Tongue (tissue), 3 donors: ENCODE measurements at places on chromosomes 11 and 22.

DNA sequence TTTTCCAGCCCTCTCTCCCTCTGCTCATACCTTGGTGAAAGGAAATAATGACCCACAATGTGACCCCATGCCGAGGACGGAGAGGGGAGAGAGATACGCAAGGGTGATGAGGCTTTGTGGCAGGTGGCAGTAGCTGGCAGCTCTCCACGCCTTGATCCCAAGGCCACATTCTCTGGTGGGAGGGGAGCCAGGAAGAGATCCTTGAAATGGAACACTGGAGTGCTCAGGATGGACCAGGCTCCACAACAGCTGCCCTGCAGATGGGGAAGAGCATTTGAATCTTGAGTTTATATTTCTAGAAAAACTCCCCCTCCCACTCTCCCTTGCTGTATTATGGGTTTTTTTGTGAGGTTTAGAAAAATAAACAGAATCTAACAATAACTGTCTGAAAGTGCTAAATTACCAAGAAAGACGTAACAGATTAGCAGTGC is 61.6 kb upstream of the CDON start:
- peak; percentile 93 for DNase-seq

DNA sequence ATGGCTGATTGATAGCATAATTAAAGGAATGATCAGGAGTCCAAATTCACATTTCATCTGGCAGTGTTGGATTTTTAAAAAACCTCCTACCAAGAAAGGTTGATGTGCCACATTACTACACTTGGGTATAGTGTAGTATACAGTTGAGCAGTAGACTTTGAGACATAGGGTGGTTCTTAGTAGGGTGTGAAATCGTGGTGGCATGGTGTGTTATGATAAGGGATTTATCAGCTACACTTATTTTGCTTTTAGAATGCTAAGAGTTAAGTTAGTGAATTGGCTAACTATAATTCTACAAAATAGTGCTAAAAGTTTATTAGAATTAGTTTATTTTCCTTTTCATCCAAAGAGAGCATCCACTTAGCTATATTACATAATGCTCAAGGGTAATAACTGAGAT is 13.1 kb downstream of the TBCEL start:
- no peak for DNase-seq

DNA sequence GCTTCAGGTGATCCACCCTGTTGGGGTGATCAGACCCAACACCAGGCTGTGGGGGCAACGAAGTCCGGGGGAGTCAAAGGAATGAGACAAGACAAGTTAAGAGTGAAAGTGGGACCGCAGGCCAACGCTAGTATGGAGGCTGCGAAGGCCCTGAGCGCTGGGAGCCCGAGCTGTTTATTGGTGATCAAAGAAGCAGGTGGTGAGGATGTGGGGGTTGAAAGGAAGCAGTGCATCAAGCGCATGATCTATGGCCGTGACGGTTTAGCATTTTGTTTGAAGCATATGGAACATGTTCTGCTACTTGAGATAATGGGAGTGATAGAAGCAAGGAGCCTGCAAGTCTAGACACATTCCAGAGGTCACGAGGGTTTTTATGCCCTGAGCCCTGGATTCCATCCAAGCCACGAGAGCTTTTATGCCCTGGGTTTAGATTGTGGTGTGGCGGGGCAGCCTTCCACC is 49.5 kb downstream of the MCHR1 start:
- DNase-seq, result no peak

DNA sequence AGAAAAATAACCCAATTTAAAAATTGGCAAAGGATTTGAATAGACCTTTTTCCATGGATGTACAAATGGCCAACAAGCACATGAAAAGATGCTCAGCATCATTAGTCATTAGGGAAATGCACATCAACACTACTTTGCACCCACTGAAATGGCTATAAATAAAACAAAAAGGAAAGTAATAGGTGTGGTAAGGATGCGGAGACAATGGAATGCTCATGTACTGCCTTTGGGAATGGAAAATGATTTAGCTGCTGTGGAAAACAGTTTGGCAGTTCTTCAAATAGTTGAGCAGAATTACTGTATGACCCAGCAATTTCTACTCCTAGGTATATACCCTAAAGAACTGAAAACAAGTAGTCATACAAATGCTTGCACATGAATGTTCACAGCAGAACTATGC is 37.4 kb downstream of the LARGE2 start:
- DNase-seq, result no peak

DNA sequence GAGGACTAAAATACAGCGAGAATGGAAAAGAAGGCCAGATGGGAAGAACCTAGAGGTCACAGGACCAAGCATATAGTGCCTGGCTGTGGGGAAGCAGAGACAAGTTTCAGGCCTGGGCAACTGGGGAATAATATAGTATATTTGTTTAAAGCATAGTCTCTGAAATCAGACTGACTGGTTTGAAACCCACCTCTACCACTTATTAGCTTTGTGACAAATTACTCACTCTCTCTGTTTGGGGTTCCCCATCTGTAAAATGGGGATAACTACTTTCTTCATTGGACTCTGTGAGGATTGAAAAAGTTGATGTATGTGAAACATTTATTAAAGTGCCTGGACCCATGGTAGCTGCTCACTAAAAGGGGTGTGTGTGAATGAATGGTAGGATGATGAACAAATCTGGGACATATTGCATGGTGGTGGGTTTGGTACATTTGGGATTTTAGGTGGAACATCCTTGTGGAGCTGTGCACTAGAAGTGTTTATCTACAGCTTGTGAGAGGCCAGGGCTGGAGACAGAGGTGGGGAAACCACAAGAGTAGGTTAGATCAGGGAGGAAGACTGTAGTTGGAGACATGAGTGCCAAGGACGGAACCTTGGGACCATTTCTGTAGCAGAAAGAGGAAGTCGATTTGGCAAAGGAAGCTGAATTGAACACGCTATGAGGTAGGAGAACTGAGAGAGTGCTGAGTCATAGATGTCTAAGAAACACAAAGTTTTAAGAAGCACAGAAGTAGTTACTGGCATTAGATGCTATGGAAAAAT is 52.6 kb downstream of the SWAP70 start:
- DNase-seq, result peak; percentile 34
